Omental fat pad (tissue), 4 donors: ENCODE measurements at places on chromosomes 12 and 14. TPM values are rescaled to one million over a fixed set of nuclear protein-coding genes. Genes with fewer than 3 reads are reported as not detected.

DNA sequence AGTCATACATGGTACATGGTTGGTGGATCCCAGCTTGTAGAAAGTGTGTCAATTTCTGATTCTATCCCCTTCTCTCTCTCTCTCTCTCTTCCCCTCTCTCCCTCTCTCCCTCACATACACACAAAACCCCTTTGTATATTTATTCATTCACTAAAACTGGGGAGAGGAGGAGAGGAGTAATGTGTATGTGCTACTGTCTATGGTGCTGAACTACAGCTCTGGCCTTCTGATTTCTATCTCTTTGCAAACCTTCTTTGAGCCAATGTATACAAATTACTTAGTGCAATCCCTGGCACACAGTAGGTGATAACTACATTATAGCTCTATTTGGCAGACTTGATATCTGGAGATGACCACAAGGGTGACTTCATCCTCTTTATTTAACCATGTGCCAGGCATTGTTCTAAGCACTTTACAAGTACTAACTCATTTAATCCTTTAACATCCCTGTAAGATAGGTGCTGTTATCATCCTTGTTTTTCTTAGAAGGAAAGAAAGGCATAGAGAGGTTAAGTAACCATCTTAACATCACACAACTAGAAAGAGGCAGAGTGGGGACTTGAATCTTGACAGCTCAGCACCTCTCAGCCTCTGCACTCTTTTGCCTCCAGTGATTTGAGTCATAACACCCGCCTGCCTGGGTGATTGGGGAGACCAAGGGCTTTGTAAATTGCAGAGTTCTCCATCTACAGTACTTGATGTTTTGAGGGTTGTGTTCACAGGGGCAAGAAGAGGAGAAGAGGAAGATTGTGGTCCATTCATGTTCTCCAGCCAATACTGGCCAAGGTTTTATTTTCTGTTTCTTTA is 21.3 kb downstream of the RPH3A start:
- DNase-seq, result no peak

GRCh38 chr12:56632701-56633467 is 2.8 kb upstream of the BAZ2A start:
- no peak for DNase-seq

- no peak for DNase-seq
Measured at GRCh38 chr12:47753021-47754001, 5.4 kb downstream of the RAPGEF3 start.

DNA sequence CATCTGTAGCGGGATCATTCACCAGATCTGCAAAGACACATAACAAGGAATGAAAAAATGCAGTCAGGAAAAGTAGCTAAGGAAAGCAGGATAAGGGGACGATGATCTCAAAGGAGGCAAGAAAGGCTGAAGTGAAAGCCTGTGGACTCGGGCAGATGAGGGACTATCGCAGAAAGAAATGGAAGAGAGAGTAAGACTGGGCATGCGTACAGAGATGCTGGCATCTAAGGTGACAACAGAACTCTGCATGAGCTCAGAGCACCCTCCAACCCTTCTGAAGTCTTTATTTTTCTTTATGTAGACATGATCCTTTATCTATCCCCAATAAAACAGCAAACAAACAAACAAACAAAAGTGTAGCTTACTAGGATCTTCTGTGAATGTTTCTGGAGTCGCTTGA is 7.2 kb downstream of the MFAP5 start:
- DNase-seq, result no peak

DNA sequence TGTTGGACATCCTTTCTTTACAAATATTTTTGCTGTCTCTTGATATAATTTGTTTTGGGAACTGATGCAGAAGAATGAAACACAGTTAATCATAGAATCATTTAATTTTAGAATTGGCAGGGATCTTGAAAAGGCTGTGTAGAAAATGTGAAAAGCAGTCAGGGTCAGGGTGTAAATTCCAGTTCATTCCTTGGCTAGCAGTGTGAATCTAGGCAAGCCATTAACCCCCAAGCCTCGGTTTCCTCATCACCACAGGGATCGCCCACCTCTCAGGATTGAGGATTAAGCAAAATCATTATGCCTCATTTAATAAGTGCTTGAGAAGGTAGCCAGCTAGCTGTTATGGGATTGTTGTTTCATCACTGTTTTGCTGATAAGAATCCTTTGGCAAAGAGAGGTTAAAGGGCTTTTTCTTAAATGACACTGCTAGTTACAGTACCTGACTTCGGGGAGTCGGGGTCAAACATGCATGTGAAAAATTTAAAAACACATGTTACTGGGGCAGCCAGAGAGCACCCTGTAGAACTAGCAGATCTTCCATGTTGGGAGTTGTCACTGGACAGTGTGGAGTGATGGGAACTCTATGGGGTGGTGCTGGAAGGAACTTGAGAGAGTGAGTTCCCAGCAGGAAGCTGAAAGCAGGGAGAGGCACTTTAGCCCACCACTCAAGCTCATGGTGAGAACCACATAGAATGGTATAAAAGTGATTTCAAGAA is 10.7 kb downstream of the TNFRSF1A start:
- DNase-seq, result no peak

BCL2L2 gene
- 48.8 TPM for total RNA-seq

GOLGA5 gene
- 47.4 TPM for total RNA-seq
